Vagina (tissue), 2 donors: ENCODE measurements at places on chromosomes 5 and 9.

DNA sequence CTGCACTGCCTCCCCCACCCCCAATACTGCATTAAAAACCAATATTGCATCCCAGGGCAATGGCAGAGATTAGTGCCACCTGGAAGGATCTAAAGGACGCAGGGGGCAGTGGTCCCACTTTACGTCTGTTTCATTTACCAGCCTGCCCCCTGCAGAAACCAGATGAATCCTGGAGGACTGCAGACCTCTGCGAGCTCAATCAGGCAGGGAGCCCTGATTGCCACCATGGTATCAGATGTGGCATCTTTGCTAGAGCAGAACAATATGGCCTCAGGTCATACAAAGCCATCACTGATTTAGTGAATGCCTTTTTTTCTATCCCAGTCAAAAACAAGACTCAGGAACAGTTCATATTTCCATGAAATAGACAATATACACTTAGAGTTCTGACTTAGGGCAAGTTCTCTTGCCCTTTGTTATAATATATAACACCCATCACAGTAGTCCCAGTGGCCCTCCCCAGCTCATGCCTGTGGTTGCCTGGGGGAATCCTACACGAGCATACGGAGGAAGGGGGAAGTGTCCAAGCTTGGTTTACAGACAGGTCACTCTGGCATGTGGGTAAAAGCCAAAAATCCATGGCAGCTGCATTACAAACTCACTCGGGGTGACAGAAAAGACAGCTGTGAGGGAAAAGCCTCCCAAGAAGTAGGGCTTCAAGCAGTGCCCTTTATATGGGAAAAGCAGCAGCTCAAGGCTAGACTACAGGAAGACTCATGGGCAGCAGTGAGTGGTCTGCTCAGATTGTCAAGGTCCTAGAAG is 85.1 kb downstream of the MED27 start:
- no peak overlapping the region for H3K4me3 ChIP-seq
- DNase-seq = no peak
- peaks cover 8% of the 10 kb centered on the region for H3K4me1 ChIP-seq
- no peaks in the 10 kb centered on the region for H3K27me3 ChIP-seq

- H3K4me1 ChIP-seq = peaks cover 40% of the 10 kb centered on the region
- H3K4me3 ChIP-seq = peak overlapping the region; percentile 42
- H3K27ac ChIP-seq = peak overlapping the region; percentile 59
- H3K27me3 ChIP-seq = peaks cover 5% of the 10 kb centered on the region
- no peaks in the 10 kb centered on the region for H3K36me3 ChIP-seq
These were observed 33.0 kb upstream of the NFIB start for GRCh38 chr9:14346811-14347405.

GRCh38 chr5:166602271-166602670 is 1689.2 kb upstream of the WWC1 start:
- no peaks in the 10 kb centered on the region for H3K27me3 ChIP-seq
- H3K27ac ChIP-seq = no peak overlapping the region
- no peak for DNase-seq

- no peaks in the 10 kb centered on the region for H3K36me3 ChIP-seq
- H3K27me3 ChIP-seq = no peaks in the 10 kb centered on the region
- H3K27ac ChIP-seq = peak overlapping the region; percentile 78
- H3K4me1 ChIP-seq = peaks cover 22% of the 10 kb centered on the region
- no peak for DNase-seq
- H3K4me3 ChIP-seq = peak overlapping the region; percentile 72
These were observed 423 bp upstream of the NUP214 start for GRCh38 chr9:131125038-131125287.
